Activated naive CD4-positive, alpha-beta T cell (primary cell): ENCODE measurements at places on chromosomes 1 and 21.

DNA sequence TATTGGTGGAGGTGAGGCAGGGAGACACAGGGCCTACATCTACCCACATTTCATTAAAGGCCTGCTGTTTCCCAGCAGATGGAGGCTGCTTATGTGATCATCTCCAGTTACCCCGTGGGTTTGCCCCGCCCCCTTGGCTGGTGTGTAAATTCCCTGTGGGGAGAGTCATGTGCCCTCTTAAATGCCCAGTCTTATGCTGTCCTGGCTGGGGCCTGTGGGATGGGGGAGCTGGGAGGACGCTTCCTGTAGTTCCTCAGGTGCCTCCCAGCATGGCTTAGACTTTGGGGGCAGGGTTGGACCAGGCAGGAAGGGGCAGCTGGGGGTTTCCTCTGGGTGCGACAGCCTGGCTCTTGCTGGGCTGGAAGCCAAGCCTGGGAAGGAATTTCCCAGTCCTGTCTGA lies 15.5 kb upstream of the CITED4 start:
- DNase-seq: no peak

- DNase-seq: no peak
Measured at GRCh38 chr21:15144026-15144425, 79.2 kb upstream of the NRIP1 start.

DNA sequence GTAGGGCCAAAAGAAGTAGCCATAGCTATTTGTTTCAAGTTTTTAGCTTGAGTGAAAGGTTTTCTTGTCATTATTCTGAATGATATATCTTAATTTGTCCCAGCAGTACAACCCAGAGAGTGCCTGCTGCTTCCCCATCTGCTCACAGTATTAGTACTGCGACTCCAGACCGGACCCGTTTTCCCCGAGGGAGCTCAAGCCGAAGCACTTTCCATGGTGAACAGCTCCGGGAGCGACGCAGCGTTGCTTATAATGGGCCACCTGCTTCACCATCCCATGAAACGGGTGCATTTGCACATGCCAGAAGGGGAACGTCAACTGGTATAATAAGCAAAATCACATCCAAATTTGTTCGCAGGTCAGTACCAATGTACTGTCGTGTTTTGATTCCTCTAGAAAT lies 37.2 kb upstream of the C1orf115 start:
- DNase-seq: no peak

- no peak for DNase-seq
Measured at GRCh38 chr1:117118137-117118536, 3.4 kb downstream of the TRIM45 start.

GRCh38 chr1:223401873-223402789 lies 8.9 kb downstream of the CCDC185 start:
- no peak for DNase-seq

- no peak for DNase-seq
Measured at GRCh38 chr1:181208967-181209366, 120.5 kb downstream of the IER5 start.

DNA sequence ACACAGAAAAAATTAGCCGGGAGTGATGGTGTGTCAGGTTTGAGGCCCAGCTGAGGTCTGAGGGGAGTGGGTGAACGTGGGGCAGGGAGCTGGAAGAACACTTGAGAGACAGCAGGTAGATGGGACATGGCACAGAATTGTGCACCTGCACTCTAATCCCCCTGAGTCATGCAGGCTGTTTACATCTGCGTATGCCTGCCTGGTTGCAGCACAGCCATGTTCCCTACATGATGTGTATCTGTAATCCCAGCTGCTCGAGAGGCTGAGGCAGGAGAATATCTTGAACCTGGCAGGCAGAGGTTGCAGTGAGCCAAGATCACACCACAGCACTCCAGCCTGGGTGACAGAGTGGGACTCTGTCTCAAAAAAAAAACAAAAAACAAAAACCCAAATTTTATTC lies 44.8 kb downstream of the ATP5PO start:
- no peak for DNase-seq

GRCh38 chr1:51750218-51750617 lies 128.3 kb downstream of the NRDC start:
- no peak for DNase-seq

DNA sequence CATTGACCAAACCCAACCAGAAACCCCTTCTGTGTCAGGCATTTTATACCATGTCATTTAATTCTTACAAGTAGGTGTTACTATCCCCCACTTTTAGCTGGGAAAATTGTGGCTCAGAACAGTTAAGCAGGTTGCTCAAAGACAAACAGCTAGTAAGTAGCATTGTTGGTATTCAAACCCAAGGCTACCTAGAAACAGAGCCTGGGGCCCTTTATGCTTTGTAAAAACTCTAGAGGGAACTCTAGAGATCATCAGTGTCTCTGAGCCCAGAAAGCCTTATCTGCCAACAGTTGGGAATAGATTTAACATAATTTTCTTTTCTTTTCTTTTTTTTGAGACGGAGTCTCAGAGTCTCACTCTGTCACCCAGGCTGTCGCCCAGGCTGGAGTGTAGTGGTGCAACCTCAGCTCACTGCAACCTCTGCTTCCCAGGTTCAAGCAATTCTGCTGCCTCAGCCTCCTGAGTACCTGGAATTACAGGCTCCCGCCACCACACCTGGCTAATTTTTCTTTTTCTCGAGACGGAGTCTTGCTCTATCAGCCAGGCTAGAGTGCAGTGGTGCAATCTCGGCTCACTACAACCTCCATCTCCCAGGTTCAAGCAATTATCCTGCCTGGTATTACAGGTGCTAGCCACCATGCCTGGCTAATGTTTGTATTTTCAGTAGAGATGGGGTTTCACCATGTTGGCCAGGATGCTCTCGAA lies 48.5 kb upstream of the OSBPL9 start:
- DNase-seq: no peak

DNA sequence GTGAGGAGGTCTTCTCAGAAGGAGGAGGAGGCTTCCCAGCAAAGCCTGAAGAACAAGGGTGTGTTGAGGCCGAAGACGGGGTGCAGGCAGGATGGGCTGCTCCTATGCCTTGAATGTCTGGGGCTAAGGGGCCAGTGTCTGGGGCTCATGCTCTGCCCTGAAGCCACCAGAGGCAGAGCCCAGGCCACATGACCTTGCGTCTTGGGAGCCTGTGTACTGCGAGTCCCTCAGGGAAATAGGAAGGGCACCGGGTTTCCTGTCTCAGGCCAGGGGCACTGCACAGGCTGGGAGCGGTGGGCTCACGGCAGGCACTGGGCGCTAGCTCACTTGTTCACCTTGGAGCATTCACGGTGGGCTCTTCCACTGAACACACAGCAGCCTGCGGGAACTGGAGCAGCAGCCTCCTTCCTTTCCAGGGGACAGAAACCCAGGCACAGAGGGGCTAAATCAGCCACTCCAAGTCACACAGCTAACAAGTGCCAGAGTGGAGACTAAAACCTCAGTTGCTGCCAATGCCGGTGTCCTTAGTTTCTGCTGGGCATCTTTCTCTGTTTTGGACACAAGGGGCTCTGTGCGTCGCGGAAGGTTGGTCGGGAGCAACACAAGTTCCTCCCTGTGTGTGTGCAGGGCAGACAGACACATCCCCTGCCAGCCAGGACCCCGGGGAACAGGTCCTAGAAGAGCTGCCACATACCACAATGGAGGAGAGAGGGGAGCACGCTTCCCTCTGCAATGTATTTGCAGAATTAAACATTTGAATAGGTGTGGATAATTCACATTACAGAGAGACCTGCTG lies 104.8 kb upstream of the C1orf174 start:
- no peak for DNase-seq

GRCh38 chr1:31013187-31013864 lies 52.2 kb downstream of the PUM1 start:
- DNase-seq: no peak

DNA sequence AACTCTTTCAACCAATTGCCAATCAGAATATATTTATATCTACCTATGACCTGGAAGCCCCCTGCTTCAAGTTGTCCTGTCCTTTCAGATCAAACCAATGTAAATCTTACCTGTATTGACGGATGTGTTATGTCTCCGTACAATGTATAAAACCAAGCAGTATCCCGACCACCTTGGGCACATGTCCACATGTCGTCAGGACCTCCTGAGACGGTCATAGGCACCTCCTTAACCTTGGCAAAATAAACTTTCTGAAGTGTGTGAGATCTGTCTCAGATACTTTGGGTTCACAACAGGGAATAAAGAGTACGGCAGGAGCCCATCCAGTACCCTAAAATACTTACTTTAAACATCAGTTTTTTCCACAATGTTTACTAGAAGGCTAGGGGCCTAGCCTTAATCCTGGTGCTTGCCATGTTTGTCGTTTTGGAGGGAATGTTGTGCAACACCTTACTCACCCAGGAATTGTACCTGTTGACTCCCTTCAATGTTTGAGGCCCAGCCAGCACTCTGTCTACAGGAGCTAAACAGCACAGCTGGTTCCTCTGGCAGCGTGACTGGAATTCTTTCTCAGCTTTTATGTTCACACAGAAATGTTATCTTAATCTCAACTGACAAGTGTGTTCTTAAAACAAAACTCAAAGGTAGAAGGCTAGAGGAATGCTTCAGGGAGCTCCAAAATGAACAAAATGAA lies 90.8 kb upstream of the USP25 start:
- DNase-seq: no peak

DNA sequence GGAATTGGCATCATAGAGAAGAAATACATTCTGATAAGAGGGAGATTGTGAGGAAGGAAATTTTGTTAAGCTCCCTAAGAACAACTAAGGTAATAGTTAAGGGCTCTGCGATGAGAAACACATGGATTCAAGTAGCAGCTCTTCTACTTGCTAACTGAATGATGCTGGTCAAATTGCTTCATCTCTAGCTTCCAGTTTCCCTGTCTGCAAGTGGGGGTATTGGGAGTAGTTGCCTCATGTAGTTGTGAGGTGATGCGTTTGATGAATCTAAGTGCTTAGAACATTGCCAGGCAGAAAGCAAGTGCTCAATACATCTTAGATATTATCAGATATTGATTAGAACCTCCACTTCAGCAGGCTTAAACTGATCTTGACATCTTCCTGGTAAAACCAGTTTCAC lies 84.8 kb downstream of the CD58 start:
- DNase-seq: no peak

DNA sequence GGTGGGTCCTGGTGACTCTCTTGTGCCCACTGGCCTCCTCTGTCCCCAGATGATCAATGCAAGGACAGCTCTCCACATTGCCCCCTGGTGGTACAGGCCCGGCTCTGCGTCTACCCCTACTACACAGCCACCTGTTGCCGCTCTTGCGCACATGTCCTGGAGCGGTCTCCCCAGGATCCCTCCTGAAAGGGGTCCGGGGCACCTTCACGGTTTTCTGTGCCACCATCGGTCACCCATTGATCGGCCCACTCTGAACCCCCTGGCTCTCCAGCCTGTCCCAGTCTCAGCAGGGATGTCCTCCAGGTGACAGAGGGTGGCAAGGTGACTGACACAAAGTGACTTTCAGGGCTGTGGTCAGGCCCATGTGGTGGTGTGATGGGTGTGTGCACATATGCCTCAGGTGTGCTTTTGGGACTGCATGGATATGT lies 10.8 kb downstream of the ADAMTSL4 start:
- DNase-seq: peak; percentile 38

DNA sequence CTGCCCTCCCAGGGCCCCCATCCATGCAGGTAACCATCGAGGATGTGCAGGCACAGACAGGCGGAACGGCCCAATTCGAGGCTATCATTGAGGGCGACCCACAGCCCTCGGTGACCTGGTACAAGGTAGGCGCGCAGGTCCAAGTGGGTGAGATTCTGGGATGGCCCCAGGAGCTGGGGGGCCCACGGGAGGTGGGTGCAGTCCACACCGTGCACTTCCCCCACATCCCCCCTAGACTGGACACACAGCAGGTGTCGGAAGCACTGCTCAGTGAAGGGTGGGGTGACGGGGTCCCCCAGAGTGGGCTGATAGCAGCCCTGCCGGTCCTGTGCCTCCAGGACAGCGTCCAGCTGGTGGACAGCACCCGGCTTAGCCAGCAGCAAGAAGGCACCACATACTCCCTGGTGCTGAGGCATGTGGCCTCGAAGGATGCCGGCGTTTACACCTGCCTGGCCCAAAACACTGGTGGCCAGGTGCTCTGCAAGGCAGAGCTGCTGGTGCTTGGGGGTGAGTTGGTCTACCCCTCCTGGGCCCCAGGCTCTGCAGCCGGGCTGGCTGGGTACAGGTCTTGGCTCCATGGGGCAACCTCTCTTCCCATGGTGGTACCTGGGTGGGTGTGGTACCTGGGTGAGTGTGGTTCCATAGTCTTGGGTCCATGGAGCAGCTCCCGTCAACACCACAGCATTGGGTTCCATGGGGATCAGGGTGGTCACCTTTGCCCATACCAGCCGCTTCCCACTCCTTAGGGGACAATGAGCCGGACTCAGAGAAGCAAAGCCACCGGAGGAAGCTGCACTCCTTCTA lies 40.4 kb downstream of the TRIM11 start:
- DNase-seq: no peak

DNA sequence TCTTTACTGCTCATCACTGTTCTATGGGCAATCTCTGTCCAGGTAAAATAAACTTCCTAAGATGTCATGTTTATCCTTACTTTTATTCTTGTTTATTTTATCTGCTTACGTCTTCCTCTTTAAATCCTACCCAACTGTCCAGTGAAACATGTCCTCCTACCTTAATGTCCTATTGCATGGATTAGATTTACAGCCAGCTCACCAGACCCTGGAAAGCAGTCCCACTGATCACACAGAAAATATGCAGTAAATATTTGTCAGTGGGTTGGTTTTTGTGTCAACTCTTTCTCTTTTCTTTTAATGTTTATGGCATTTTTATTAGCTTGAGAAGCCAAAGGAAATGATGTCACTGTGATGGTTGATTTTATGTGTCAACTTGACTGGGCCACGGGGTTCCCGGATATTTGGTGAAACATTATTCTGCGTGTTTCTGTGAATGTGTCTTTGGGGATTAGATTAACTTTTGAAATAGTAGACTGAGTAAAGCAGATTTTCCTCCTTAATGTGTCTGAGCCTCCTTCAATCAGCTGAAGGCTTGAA lies 258.3 kb downstream of the SRGAP2C start:
- DNase-seq: no peak

- no peak for DNase-seq
Measured at GRCh38 chr1:200338451-200338850, 71.4 kb downstream of the ZNF281 start.

DNA sequence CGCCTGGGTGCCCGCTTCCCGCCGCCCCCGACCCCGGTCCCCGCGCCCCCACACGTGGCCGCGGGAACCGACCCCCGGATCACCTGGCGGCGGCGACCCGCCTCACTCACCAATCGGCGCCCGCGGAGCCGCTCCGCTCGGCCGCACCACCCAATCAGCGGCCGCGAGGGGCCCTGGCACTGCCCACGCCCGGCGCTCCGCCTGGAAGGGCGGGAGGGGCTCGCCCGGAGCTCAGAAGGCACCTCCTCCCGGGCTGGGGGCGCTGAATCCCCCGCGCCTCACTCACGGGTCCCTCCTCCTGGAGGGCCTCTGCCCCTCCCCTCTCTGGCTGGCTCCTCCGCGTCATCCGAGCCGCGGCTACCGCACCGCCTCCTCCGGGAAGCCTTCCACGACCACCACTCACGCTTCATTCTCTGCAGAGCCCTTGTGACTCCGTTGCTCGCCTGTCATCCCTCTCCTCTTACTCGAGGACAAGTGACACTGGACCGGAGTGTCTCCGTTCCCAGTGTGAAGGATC lies 374 bp downstream of the SH2D5 start:
- no peak for DNase-seq

- no peak for DNase-seq
Measured at GRCh38 chr1:76511558-76512179, 355.6 kb upstream of the ST6GALNAC5 start.

- DNase-seq: peak; percentile 13
Measured at GRCh38 chr1:147890177-147890790, 12.3 kb upstream of the GJA8 start.

- DNase-seq: no peak
Measured at GRCh38 chr1:214993419-214993818, 89.1 kb upstream of the KCNK2 start.

- DNase-seq: no peak
Measured at GRCh38 chr1:154759196-154759595, 110.9 kb downstream of the KCNN3 start.

GRCh38 chr1:213484333-213484732 lies 433.3 kb downstream of the RPS6KC1 start:
- DNase-seq: no peak
